ENCODE measurements at places on chromosomes 5 and 9.

- DNase-seq: no peak
Measured at GRCh38 chr5:82197550-82197949, 80.6 kb downstream of the RPS23 start.

GRCh38 chr5:71601222-71602026, 14.3 kb downstream of the MCCC2 start:
- peak; percentile 23 for DNase-seq

DNA sequence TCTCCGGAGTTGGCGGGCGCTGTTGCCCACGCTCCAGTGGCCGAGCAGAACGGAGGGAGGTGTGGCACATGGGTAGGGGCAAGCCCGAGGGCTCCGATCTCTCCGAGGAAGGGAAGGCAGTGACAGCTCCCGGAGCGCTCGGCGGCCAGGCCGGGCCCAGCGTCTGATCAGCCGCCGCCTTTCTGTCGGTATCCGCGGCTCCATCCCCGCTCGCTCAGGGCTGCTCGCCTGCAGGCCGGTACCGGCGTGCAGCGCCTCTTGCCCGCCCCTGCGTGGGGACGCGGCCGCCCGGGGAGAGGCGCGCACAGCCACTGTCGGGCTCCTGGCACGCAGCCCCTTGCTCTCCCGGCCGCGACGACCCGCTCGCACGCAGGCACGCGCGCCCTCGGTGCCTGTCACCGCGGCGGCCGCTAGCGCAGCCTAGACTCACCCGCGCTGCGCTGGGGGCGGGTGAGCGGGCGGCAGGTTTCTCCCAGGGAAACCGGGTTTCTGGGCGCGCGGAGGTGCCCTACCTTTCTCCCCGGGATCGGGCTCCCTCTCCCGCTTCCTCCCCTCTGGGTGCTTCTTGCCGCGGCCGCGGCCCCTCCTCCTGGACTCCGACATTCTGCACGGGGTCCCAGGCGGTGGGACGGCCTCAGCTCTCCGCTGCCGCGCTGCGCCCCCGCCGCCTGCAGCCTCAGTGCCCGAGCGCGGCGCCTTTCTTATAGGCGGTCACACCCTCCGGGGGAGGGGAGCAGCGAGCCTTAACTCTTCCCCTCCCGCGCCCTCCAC, 108.4 kb downstream of the PSD2 start:
- DNase-seq: no peak

DNA sequence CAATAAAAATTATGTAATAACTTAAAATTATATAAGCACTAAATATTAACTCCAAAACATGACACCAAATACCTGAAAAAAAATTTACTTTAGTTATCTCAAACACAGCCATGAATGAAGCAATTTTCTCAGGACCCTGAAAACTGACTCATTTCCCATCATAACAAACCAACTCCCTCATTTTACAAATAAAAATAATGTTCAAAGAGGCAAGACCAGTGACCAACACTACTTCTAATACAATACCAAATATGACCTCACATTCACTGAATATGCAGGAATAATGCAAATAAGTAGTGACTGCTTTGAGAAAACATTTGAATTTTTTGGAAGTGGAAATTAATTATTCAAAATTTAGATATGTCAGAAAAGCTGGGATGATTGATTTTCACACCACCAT, 21.6 kb downstream of the FBLL1 start:
- DNase-seq: no peak

- DNase-seq: no peak
Measured at GRCh38 chr5:128195316-128195715, 111.8 kb downstream of the SLC12A2 start.

DNA sequence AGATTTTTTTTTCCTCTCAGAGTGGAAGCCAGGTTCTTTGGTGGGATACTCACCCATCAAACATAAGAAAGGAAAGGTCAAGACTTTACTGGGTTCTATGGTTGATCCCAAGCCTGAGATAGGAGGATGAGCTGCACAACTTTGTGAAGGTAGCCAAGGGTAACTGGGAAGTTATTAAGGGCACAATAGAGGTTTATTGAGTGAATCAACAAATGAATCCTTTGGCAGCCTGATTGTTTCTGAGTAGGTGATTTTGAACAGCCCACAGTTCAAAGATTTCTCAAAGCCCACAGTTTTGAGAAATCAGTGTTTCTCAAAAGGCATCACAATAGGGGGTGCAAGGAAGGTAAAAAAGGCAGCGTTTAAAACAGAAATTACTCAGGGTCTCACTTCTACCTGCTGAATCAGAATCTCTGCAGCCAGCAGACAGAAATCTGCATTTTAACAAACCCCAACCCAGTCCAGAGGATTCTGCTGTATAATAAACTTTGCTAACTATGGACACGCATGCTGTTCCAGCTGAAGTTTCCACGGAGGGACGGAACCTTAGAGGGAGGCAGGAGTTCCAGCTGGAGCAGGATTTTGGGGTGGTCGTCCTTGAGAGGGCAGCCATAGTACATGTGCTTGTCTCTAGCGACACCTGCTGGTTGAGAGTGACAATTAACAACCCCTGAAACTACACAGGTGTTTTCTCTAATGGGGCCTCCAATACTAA, 32.7 kb upstream of the FSD1L start:
- DNase-seq: no peak

DNA sequence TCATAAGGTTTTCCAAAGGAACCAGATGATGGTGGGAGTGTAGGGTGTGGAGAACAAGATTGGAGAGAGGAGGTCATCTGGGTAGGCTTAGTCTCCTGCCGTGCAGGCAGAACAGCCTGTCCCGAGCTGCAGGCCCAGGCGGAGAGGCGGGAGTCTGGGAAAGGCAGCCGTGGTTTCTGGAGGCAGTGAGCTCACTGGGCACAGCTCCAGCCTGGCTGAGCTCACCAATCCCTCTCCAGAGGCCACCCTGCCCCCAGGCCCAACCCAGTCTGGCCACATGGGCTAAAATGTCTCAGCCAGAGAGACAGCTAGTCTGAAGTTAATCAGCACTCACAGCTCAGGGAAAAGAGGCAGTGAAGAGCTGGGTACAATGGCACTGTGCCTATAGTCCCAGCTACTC, 12.3 kb downstream of the P4HA2 start:
- no peak for DNase-seq

DNA sequence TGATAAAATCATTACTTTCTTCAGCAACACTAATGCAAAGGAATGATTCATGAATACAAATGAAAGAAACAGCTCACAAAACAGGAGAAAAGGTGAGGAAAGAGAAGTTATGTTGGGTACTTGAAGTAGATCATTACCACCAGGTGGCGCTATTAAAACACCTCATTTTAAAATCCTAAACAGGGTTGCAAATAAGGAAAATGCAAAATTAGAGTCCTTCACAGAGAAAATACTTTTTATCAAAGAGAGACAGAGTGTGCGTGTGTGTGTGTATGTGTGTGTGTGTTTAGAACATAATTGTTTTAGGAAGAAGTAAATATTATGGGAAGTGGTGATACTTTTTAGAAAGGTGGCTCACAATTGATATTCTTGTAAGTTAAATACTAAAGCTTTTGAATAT, 49.5 kb upstream of the CD180 start:
- DNase-seq: no peak
